ENCODE measurements at places on chromosomes 16 and 17.

GRCh38 chr17:73089322-73090317 is 2.9 kb downstream of the SLC39A11 start:
- no peak for DNase-seq

DNA sequence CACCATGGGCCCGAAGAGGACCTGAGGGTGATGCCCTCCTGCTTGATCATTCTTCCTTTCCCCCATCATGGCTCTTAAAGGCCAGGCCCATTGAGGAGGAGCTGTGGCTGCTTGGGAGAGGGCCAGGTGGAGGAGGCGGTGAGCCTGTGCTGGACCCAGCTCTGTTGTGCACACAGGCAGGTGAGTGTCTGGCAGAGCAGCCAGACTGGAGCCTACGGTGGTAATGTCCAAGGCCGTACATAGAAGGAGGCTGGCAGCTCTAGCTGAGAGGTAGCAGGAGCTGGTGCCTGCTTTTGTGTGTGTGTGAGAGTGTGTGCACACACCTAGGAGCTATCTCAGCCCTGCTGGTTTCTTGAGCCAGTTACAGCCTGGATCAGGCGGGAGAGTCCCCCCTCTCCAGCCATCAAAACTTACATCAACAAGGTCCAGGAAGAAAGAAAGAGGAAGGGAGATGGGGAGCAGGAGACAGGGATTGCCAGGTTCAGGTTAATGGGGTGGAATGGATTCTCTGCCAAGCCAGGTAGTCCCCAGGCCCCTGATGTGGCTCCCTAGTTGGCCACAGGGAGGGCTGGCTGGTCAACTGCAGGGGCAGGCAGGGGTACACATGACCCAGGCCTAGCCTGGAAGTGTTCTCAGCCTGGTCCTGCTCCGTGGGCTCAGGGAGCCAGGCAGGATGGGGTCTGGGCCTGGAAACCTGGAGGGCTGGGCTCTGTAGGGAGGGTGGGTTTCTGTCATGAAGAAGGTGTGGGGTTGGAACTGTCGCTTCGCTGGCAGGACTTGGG is 107.1 kb downstream of the RAP1GAP2 start:
- no peak for DNase-seq

GRCh38 chr16:87336434-87337240 is 19.4 kb upstream of the C16orf95 start:
- DNase-seq: no peak

DNA sequence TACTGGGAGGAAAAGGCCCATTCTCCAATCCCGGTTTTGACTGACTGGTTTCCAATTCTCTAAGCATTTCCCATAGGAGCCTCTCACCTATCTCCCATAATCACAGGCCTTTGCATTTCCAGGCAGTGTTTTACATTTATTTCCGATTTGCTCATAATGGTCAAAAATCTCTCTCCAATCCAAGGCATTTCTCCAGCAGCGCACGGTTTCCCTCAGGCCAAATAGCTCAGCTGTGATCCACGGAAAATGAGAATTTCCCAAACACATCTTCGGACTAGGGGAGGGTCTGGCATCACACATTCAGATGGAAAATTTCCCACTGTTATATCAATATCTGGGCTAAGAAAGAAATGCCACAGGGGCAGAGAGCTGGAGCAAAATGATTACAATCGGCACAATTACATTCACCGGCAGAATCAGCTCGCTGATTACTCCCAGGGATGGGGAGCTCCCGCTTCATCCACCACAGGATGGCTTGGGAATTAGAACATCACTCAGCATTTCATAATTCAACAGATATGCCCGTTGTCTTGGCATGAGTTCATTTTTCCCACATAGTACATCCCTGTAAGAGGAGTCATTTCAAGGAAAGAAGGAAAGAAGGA is 6.7 kb downstream of the PIPOX start:
- no peak for DNase-seq

DNA sequence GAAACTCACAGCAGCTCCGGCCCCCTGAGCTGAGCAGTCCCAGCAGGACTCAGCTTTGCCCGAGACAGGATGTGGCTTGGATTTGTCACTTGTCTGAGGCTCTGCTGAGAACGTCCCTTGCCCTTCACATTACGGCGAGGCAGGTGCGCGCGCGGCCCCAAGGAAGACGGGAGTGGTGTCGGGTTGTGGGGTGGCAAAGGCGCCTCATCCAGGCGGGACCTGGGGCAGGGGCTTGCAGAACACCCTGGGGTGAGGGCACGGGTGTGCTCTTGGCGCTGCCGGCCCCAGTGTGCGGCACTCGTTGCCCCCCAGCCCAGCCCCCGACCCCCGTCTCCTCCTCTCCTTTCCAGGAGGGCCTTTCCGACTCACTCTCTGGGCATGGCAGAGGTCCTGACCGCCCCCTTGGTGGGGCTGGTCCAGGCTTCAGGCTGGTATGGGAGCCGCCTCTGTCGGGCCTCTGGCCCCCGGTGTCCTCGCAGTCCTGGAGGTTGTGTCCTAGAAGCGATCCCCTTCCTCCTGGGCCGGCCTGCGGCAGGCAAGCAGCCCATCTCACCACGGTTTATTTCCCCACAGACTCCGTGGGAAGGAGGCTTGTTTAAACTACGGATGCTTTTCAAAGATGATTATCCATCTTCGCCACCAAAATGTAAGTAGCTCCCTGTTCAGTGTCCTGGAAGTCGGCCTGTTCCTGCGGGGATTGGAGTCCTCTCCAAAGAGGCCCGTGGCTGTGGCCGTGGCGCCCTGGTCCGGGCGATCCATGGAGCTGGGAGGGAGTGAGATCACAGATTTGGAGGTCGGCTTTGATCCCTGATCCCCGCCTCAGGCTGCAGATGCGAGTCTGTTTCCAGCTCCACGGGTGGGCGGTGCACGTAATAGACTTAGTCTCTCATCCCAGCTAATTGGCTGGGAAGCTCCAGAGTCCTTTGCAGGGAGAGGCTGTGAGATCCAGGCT is 5.9 kb downstream of the UBE2I start:
- DNase-seq: no peak

DNA sequence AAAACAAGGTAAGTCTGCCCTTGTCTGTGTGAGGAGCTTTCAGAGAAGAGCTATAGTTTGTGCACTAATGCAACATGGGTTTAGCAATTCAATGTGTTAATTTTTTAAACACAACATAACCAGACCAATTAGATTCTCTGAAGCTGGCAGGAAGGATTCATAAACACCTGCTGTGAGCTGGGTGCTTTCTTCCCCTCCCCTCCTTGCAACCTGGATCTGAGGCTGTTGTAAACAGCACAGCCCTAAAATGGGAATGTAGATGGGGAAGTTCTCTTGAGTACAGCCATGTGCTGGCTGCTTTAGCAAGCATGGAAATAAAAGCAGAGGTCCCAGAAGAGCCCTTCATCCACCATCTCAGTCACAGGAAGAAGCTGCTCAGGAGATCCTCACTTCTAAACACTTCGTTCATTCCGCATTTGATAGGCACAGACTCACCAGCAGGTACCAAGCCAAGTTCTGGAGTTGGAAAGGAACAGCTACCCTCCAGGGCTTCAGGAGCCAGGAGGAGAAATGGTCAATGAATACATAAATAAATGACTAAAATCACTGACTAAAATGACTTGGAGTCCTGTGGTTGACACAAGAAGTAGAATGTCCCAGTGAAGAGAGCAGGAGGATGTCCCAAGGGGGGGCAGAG is 21.7 kb downstream of the AXIN2 start:
- DNase-seq: no peak

- no peak for DNase-seq
Measured at GRCh38 chr16:22162656-22163009, 327 bp downstream of the SDR42E2 start.

GRCh38 chr16:22098405-22099255 is 6.3 kb downstream of the VWA3A start:
- no peak for DNase-seq

DNA sequence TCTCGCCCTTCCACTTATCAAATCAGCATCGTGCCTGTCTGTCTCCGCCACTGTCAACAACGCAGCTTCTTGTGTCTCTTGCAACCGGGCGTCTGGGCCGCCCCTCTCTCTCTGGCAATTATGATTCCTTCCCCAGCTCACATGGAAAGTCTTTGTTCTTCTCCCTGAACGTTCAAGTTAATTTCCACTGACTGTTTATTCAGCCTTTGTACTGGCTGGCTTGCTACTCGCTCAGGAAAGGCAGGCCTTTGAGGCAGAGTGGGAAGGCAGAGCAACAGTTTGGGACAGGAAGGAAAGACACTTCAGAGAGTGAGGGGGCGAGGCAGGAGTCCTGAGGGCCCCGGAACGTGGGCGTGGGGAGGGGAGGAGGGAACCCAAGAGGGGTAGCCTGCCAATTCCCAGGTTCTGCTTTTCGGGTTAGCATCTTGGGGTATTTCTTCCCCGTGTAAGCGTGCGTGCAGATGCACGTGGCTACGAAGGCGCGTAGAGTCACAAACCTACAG is 50.8 kb downstream of the AKAP1 start:
- DNase-seq: no peak

DNA sequence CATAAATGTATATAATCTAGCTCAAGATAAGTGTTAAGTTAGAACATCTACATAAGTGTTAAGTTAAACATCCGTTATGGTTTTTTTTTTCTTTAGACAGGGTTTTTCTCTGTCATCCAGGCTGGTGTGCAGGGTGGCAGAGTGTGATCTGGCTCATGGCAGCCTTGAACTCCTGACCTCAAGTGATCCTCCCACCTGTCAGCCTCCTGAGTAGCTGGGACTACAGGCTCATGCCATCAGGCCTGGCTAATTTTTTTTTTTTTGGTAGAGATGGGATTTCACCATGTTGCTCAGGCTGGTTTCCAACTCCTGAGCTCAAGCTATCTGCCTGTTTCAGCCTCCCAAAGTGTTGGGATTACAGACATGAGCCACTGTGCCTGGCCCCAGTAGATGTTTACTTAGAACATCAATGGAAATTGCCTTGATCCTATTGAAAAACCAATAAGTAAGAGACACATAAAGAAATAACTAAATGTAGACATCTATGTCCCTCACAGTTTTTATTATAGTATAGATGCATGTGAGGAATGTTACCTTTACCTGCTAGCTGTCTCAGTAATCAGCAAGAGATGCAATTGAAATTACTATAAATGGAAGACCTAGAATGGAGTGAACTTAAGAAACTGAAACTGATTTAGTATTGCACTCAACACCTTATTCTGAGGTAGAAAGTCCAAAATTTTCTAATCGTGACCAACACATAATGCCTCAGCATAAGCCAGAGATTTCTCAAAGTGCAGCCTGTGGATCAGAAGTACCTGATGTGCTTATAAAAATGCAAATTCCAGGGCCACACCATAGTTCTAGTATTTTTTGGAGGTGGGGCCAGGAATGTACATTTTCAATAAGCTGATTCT is 5.5 kb upstream of the FAM20A start:
- no peak for DNase-seq

DNA sequence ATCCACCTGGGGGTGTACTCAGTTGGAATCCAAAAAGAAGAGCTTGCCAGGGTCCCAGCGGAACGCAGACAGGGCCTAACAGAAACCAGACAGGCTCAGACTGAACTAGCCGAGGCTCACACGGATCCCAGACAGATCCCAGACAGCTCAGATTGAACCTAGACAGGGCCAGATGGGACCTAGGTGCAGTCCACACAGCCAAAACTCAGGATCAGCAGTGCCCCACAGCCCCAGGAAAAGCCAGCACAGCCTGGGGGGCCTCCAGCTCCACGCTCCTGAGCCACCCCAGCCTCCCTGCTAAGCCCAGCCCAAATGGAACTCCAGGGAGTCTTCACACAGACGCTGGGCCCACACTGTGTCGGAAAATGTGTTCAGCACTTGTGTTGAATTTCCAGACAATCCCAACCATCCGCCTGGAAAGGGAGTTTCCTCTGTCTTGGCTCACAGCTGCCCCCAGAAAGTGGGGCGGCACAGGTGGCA is 7.5 kb downstream of the STX1B start:
- DNase-seq: no peak

- no peak for DNase-seq
Measured at GRCh38 chr16:26993511-26993910, 73.2 kb upstream of the C16orf82 start.

DNA sequence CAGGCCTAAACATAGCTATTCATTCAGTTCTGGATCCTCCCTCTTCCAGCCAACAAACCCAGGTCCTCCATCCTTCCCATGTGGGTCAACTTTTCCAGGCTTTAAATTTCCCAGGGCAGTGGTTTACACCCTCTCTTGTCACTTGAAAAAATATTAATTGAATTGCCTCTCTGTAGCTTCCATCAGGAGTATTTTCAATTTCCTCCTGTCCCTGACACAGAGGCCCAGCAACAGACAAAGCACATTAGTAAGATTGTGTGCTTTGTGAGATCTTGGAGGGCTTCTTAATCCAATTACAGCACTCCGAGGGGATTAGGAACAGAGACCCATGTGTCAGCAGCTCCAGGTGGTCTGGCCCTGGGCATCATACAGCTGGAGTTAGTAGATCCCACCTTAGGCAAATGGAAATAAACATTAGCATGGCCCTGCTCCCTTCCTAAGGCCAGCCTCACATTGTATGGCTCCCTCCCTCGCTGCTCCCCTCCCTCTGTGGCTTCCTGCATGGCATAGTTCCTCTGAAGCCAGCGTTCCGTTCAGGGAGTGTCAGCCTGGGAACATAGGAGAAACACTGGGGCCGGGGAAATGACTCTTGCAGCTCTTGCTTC is 132.7 kb upstream of the HSBP1 start:
- no peak for DNase-seq

- no peak for DNase-seq
Measured at GRCh38 chr16:28098959-28099945, 35.7 kb upstream of the GSG1L start.

DNA sequence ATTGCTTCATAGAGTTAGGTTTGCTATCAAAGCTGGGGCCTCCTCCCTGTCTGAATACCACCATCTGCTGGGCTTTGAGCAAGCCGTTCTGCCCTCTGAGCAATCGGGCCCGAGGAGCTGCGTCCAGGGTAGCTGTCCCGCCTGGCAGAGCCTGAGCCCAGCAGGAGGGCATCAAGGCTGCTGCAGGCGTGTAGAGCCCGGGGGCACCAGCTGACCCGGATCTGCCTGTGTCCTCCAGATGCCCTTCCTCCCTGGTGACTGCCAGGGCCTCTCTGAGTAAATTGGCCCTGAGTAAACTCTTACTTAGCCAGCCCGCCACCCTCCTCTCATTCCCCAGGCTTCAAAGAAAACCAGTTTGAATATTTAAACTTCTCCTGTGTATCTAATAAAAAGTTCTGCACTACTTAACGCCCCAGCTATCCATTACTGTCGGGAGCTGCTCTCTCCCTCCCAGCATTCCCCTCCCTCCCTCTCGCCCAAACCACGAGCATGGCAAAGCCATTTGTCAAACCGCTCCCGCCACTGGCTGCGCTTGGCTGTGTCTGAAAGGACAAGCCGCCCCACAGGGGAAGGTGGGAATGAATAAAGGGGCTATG is 16.4 kb downstream of the CDK5RAP3 start:
- DNase-seq: no peak

- DNase-seq: no peak
Measured at GRCh38 chr17:2453325-2453724, 52.5 kb upstream of the MNT start.
